Activated naive CD4-positive, alpha-beta T cell (primary cell): ENCODE measurements at places on chromosomes 1 and 21.

- DNase-seq, result no peak
Measured at GRCh38 chr1:155004352-155005075, 1.9 kb downstream of the ZBTB7B start.

DNA sequence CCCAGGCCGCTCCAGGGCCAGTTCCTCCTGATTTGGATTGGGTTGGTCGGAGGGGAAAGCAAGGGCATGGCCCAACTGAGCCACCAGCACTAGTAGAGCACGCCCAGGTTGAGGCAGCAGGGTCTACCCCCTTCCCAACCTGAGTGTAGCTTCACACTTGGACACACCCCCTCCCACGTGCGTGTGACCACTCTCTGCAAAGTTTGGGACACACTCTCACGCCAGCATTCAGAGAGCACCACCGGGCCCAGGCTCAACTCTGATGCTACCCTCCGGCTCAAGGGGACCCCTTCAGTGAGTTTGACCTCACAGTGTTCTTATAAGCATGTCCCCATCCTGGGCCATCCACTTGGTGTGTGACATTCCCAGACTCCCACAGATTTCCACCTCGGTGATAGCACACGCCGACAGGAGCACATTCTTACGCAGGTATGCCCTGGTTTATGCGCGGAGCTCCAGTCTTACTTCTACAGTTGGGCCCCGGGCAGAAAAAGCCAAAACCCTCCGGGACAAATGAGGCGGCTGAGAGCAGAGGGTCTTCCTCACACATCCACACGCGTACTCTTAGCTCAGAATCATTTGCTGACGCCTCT, 3.0 kb upstream of the DMRTA2 start:
- DNase-seq, result no peak

DNA sequence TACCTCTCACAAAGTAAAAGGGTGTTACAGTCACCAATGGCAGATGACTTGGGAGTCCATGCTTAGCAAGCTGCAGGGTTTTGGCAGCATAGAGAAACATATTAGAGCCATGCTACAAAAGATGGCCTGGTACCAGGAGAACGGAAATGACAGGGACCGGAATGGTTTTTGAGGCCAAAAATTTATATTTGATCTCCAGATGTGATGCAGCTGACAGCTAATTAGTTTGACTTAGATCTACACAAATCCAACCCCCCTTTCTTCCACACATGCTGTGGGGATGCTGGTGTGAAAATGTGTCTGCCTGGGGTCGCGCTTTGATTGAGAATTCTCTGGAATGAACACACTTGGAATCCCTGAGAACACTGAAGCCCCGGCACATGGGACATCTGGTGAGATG, 26.5 kb downstream of the SYF2 start:
- no peak for DNase-seq

DNA sequence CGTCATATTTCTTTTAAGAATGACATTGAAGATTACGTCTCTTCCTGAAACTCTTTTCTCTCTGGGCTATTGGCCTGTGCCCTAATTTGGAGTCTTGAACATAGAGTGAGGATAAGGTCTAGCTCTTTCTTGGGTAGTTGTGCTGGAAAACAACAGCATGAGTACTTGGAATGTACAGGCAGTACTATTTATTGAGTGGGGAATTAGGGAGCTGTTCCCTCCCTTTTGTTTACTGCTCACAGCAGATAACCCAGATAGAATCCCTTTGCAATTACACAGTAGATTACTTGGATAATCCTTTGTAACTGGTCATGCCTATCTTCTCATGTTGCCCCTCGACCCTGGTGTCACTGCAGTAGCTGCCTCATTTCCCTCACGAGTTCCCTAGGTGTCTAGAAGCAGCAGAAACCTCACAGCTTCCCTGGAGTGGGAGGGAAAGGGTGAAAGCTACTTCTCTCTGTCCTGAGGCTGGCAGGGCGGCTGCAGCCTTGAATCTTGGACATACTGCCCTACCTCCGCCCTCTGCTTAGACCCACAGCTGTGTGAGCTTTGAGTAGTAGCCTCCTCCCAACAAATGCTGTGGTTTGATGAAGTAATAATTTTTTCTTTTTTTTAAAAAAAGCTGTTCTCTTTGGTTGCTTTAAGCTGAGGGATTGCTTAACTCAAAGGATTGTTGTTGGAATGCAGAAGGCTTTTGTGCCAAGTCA, 70.6 kb downstream of the FGGY start:
- DNase-seq, result no peak

DNA sequence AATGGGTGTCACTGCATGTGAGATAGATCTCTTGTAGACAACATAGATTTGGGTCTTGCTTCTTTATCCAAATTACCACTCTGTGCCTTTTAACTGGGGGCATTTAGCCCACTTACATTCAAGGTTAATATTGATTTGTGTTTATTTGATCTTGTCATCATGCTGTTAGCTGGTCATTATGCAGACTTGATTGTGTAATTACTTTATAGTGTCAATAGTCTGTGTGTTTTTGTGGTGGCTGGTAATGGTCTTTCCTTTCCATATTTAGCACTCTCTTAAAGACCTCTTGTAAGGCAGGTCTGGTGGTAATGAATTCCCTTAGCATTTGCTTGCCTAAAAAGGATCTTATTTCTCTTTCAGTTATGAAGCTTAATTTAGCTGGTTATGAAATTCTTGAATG, 29.6 kb downstream of the ZNF691 start:
- DNase-seq, result no peak

DNA sequence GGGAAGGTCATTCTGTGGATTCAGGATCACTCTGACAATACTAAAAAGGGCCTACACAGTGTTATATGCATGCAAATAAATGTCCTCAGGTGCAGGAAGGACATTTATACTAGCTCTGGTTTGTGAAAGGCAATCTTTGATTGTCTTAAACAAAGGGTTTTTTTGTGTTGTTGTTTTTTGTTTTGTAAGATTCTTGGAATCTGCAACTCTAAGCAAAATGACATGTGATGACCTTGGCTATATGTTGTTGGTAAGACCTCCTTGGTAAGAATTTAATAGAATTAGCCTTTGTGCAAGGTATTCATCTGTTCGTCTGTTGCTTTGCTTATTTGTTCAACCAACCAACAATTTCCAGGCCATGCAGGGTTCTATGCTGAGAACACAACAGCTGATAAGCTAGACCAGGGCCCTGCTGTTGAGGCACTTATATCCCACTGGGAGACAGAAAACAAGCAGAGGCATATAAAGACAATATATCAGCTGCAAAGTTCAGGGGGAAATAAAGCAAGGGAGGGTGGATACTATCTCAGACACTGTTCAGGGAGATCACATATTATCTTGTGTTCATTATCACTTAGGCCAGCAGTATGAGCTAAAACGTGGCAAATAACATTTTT, 60.3 kb downstream of the FH start:
- DNase-seq, result no peak
